ENCODE measurements at places on chromosomes 6 and 20. TPM values are rescaled to one million over a fixed set of nuclear protein-coding genes. Genes with fewer than 3 reads are reported as not detected.

PRND gene
- polyA plus RNA-seq = not detected

MAK gene
- not detected for polyA plus RNA-seq

TAGAP gene
- not detected for polyA plus RNA-seq

NRN1 gene
- polyA plus RNA-seq = 1.0 TPM

- DNase-seq = no peak
These were observed 33.8 kb downstream of the TOX2 start for GRCh38 chr20:43948455-43948854.

DNA sequence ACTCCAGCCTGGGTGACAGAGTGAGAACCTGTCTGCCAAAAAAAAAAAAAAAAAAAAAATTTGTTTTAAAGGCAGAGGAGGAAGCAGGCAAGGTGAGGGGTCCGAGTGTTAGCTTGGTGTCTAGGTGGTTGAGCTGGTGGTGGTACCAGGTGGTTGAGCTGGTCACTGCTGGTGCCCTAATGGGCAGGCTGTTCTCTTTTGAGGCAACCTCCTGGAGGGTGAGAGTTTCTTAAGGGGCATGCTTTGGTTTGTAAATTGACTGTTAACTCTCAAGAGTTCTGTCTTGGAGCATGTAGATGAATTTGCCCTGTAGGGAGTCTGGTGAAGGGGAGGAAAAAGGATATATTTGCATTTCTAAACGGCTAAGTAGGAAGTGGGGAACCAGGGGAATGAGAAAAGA, 52.7 kb downstream of the BANF2 start:
- no peak for DNase-seq

DNA sequence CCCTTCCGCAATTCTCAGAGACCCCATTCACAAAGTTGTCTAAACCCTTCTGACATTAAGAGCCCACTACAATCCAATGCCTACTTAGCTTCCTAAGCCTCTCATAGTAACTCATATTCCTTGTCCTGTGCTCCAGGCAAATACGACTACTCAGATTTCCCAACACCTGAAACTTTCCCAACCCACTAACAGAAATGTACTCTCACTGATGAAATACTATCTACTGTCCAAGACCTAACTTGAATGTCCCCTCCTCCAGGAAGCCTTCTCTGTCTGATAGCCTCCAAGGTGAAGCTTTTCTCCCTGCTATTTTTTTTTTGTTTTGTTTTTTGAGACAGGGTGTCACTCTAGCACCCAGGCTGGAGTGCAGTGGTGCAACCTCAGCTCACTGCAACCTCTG, 30.4 kb downstream of the GPLD1 start:
- no peak for DNase-seq

DNA sequence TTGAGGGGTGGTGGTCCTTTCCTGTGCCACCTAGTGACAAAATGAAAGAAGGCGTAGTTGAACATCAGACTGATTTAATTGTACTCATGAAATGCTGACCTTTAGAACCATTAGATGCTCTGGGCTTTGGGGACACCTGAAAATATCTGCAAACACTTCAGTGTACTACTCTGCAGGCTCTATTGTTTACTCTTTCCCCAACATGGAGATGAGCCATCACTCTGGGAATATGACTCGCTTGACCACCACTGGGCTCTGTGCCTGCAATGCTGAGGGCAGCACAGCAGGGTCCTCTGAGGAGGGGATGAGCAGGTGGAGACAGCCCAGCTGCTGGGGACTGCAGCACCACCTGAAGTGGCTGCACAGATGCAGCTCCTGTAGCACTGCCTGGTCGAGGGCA, 74.8 kb upstream of the SLC24A3 start:
- no peak for DNase-seq

- DNase-seq = no peak
These were observed 14.6 kb downstream of the RPS6KA2 start for GRCh38 chr6:166612471-166612881.

GRCh38 chr6:25793970-25794369, 37.9 kb downstream of the SLC17A1 start:
- DNase-seq = no peak

All from BJ (cell line).